ENCODE measurements at places on chromosomes 4 and X.

DNA sequence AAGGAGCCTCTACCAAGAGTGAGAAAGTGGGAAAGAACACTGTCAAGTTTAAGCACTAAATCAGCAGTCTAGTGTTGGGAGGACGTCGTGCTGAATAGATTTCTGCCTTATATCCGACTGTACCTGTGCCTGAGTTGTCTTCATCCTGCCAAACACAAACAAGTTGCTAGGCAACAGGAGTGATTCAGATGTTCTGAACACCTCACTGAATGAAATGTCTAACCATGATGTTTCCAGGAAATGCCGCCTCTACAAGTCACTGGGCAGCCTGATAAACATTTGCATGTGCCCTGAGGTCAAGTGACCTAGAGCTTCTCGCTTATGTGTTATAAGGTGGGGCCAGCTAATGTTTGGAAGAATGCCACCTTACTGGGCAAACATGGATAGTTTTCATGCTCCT, 37.9 kb downstream of the SGMS2 start:
- no peak for DNase-seq

DNA sequence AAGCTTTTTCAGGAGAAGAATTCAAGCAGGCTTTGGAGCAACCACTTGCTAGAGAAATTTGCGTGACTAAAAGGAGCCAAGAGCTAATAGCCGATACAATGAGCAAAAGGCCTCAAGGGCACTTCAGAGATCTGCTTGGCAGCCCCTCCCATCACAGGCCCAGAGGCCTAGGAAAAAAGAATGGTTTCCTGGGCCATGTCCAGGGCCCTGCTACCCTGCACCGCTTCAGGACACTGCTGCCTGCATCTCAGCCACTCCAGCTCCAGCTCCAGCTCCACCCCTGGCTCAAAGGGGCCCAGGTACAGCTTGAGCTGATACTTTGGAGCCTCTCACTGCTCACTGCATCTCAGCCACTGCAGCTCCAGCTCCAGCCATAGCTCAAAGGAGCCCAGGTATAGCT, 98.9 kb downstream of the FAM13A start:
- DNase-seq = no peak

DNA sequence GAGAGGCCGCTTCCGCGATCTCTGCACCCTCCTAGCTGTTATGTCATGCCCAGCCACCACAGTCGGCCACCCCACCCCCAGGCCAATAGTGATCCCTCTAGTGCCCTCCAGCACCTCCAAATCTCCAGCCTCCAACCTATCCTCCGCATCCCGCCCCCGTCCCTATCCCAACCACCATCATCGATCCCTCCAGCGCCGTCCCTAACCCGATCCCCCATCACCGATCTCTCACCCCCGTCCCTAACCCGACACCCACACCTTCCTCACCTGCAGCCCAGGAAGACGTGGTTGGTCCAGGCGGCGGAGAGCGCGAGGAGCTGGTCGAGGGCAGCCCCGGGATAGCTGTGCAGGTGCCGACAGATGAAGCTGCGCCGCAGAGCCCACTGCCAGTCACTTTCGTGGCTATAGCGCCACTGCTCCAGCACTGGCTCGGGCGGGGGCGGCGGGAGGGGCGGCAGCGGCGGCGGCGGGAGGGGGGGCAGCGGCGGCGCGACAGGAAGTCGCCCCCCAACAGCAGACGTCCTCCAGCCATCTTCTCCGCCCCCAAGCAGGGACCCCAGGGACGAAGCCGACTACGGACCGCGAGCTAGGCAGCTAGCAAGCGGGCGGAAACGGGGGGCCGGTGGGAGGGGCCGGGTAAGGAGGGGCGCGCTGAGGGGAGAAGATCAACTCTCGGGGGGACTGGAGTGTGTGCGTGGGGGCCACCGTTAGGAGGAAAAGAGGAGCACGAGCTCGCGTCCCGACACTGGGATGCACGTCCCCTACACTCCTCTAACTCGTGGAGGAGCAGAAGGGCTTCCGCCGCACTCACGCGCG, 552 bp downstream of the NKRF start:
- DNase-seq = peak; percentile 19

DNA sequence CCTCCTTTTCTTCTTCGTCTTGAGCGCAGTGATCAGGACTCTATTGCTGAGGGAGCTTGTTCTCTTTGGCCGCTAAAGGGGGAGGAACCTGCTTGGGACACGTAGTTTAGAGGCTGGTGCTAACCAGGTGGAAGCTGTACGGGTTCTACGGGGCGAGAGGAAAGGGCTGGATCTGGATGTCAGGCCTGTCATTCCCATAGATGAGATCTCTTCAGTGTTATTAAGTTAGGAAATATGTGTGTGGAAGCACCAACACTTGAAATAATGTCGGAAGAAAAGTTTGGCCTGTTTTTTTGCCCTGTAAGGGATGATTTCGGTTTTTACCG, 643 bp downstream of the SRP72 start:
- no peak for DNase-seq

DNA sequence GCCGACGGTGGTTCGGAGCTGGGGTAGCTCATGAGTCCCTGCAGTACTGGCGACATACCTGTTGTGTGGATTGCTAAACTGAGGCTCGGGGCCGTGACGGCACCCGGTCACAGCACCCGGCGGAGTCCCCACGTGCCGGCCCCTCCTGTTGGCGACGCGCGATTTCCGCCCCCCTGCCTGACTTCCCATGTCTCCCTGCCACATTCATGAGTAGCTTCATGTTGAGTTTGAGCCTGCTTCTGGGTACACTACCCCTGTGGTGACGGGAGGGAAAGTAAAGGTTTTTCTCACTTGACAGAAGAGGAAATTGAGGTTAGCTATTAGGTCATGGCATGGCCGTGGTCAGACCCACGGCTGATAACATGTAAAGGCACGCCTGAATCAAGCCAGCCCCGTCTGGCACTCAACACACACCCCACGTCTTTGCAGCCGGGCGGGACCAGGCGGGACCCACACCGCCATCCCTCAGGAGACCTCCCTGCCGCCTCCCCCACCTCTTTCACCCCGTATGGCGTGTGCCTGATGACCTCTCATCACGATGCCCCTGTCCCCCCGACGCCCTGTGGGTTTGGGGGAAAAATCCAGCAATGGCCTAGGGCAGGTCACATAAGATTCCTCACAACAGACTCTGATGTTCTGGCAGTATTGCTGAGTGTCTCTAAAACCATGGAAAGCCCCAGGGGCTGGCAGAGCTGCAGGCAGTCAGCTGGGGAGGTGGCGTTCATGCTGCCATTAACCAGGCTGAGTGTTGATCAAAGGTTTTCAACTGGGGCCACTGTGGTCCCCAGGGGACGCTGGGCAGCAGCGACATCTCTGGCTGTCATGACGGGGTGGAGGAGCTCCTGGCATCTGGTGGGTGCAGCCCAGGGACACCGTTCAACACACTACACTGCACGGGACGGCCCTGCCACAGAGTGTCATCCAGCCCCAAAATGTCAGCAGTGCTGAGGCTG, 29.2 kb downstream of the P2RY8 start:
- peak; percentile 65 for DNase-seq

DNA sequence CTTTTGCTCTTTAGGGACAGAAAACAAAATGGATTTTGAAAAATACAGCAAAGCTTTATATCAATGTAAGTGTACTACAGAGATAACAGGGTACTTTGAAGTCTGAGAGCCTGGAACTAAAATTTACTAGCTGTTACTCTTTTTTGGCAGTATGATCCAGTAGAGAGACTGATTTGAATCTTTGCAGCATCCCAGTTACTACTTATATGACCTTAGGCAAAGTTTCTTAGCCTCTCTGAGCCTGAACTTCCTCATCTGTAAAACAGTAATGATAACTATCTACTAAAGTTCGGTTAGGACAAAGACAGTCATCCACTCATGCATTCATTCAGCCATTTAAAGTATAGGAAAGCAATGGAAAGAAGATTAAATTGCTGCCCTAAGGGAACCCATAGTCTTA, 10.1 kb downstream of the BRWD3 start:
- no peak for DNase-seq

DNA sequence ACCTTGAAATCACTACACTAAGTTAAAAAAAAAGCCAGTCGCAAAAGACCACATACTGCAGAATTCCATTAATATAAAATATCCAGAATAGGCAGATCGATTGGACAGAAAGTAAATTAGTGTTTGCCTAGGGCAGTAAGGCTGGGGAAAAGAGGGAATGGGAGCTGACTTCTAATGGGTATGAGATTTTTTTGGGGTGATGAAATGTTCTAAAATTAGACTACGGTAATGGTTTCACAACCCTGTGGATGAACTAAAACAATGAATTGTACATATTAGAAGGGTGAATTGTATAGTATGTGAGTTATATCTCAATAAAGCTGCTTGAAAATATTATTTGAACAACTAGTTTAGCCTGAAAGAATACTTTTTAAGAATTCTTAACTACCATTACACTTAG, 6.7 kb upstream of the GPRIN3 start:
- no peak for DNase-seq

- DNase-seq = no peak
Measured at GRCh38 chr4:85411386-85411785, 63.6 kb upstream of the ARHGAP24 start.

DNA sequence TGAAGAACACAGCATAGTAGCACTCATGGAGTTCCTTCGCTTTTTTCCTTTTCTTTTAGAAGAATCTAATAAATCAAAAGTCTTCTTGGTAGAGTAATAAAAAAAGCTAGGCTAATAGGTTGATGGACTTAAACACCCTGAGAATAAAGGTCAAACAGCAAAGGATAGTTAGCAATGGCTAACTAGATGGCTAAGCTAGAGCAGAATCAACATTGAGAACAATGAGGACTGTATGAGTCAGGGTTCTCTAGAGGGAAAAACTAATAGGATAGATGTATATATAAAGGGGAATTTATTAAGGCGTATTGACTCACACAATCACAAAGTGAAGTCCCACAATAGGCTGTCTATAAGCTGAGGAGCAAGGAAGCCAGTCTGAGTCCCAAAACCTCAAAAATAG, 550.9 kb downstream of the GLUD2 start:
- no peak for DNase-seq

DNA sequence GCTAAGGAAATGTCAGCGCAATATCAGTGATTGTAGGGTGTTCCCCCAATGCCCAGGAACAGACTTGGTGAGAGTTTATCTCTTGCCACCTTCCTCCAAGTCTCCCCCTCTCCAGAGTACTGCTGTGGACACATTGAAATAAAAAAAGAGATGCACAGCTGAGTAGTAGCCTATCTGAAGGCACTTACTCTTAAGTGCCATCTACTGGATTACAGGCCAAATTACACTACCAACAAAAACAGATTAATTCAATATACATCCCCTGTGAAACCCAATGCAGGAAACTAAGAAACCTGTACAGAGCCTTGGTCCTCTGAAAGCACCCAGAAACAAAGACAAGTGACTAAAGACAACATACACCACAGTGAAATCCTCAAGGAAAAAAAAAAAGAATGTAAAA, 460.3 kb downstream of the ZIC3 start:
- DNase-seq = no peak

DNA sequence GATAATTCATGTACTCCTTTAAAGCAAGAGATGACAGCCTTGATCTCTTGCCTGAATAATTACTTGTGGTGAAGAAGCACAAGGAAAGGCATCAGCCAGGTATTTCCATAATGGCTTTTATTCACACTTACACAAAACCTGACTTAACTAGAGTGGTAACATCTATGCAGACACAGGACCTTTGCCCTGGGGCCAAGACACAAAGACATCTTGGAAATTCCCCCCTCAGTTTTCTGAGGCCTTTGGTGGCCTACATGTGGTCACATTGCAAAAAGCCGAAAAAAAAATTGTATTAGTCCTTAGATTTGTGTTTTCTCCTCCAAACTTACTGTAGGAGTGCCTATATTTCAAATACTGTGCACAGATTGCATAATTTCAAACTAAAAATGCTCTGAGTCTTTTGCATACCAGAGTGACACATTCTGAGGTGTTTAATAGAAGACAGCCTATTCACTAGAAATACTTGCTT, 172.4 kb downstream of the PDGFC start:
- DNase-seq = peak; percentile 13

GRCh38 chrX:17631647-17632046, 105.6 kb upstream of the SCML1 start:
- DNase-seq = no peak

DNA sequence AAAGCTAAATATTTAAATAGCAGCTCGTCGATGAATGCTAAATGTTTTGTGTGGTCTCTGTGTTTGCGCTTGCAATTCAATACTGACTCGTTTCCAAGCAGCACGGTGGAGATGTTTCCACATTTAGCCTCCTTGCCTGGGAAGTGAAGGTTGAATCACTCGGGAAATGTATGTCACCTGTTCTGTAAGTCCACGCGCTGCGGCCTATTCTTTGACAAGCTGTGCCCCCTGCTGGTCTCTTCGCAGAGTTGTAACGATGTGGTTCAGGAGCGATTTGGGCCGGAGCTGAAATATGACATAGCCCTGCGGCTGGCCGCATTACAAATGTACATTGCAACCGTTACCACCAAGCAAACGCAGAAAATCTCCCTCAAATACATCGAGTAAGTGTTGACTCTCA, 89.6 kb upstream of the PRPS2 start:
- DNase-seq = peak; percentile 51

DNA sequence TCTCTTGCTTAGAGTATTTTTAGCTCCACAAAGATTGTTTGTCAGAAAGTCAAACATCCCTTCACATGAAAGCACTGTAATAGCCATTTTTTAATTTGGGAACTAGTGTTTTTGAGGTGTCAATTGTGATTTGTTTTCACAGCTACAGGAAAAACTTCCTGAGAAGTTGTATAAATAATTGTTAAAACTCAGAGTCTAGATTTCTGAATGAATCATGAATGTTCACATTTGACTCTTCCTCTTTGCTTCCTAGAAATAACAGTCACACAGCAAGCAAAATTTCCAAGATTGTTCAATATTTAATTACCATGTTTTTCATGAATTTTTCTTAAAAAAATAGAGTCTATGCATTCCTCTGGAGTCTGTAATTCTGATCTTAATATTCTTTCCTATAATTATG, 156.9 kb upstream of the SLC7A11 start:
- DNase-seq = peak; percentile 30

DNA sequence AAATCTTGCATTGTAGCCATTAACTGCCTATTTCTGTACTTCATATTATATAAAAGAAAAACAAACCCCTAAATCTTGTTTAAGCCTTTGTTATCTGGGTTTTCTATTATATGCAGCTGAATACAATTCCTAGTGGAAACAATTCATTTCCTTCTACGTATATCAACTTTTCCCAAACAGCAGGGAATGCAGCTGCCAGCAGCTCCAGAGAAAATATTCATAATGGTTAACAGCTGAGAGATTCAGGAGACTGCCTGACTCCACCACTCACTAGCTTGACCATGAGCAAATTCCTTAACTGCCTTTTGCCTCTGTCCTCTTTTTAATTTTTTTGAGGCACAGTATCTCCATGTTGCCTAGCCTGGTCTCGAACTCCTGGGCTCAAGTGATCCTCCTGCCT, 146.2 kb downstream of the SPATA18 start:
- DNase-seq = no peak
